ENCODE measurements at places on chromosomes 4 and X. TPM values are rescaled to one million over a fixed set of nuclear protein-coding genes. Genes with fewer than 3 reads are reported as not detected.
A peak's percentile ranks its signal among the peaks of the same experiment; 100 is the strongest.

DNA sequence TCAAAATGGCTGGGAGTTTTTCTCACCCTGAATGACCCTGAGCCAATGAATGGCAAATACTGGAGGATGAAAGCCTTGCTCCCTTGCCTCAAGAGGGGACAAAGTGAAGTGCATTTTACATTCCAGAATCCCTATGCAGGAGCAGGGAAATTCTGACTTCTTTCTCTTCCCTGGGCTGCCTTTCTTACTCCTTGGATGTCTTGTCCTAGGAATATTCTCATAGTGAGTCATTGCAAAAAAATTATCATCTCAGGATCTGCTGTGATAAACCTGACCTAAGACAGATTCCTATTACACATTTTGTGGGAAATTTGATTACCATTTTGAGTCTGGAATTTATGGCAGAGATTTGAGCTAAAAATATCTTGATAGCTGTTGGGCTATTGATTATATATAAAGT is 199.9 kb downstream of the TMA16 start:
- H3K27me3 ChIP-seq: no peaks in the 10 kb centered on the region
- H3K4me1 ChIP-seq: peaks cover 41% of the 10 kb centered on the region
- 0 out of 2 replicates have a peak, but pooled peaks cover 3% of the 10 kb centered on the region for H3K36me3 ChIP-seq
- peak; percentile 77 for DNase-seq

- H3K27me3 ChIP-seq: no peaks in the 10 kb centered on the region
- no peaks in the 10 kb centered on the region for H3K4me1 ChIP-seq
- no peak overlapping the region for H3K4me3 ChIP-seq
Measured at GRCh38 chr4:114879916-114880669, 233.3 kb downstream of the NDST4 start.

DNA sequence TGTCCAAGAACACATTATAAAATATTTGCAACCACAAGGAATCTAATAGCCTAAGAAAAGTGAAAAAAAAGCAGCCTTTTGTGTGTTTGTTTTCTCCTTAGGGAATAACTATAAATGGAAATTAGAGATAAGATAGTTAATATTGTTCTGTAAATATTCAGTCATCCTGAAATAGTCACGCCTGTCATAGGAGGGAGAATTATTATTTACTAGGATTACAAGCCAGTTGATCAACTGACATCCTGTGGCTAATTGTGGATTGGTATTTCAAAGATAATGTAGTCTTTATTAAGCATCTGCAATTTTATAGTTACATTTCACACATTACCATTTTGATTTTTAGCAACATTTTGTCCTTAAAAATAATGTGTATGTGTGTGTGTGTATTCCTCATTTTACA is 118.6 kb downstream of the CCSER1 start:
- no peak for DNase-seq
- no peaks in the 10 kb centered on the region for H3K27me3 ChIP-seq
- H3K27ac ChIP-seq: no peak overlapping the region
- no peaks in the 10 kb centered on the region for H3K4me1 ChIP-seq

- no peak overlapping the region for H3K4me3 ChIP-seq
- no peaks in the 10 kb centered on the region for H3K27me3 ChIP-seq
Measured at GRCh38 chr4:113524505-113525186, 236.9 kb downstream of the CAMK2D start.

FAM241A gene
- 2.8 TPM for total RNA-seq

DNA sequence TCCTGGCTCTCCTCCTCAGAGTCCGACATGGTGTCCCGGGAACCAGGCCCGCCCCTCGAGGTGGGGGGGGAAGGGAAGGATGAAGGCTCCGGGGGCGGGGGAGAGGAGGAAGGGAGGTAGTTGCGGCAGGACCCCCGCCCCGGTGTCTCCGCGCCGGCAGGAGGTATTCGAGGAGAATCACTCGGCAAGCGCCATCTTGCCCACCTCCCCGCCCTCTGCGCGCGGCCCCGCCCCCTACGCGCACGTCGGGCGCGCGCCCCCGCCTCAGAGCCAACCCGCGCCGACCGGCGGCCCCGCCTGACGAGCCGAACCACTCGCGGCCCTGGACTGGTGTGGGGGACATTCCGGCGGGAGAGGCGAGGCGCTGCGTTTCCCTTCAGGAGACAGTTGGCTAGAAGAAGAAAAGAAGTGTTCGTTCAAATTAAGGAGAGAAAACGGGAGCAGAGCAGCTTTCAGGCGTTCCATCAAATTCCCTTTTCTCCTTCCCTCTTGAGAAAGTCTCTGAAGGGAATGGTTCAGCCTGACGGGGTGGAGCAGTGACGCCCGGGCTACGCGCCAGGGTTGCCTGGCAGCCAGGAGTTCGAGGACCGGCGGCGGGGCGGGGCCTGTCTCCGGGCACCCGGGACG is at the start of gene RAB28:
RAB28 (minus strand) TSS at position 219 of the 627 bp plus-strand sequence.
- no peaks in the 10 kb centered on the region for H3K36me3 ChIP-seq
- no peaks in the 10 kb centered on the region for H3K27me3 ChIP-seq
- peak; percentile 82 for DNase-seq
- H3K4me1 ChIP-seq: peaks cover 18% of the 10 kb centered on the region
- H3K27ac ChIP-seq: peak within 1 kb of the TSS; percentile 74
- H3K4me3 ChIP-seq: peak within 1 kb of the TSS; percentile 89

ACE2 gene
- 0.81 TPM for total RNA-seq

DNA sequence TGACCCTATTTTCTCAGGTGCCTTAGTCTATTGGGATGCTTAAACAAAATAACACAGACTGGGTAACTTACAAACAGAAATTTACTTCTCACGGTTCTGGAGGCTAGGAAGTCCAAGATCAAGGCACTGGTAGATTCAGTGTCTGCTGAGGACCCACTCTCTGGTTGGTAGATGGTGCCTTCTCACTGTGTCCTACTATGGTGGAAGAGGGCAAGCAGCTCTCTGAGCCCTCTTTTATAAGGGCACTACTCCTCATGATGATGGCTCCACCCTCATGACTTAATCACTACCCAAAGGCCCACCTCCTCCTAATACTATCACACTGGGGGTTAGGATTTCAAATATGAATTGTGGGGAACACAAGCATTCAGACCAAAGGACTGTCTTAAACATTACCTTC is 11.8 kb downstream of the SMIM14 start:
- H3K4me1 ChIP-seq: peaks cover 9% of the 10 kb centered on the region
- no peak overlapping the region for H3K27ac ChIP-seq
- no peaks in the 10 kb centered on the region for H3K27me3 ChIP-seq
- no peaks in the 10 kb centered on the region for H3K36me3 ChIP-seq
- no peak for DNase-seq
- no peak overlapping the region for H3K4me3 ChIP-seq

- peak overlapping the region; percentile 61 for H3K4me3 ChIP-seq
- H3K27me3 ChIP-seq: peaks cover 25% of the 10 kb centered on the region
- peaks cover 8% of the 10 kb centered on the region for H3K4me1 ChIP-seq
Measured at GRCh38 chr4:13546941-13547484, 2.7 kb upstream of the NKX3-2 start.

All from PC-3 (cell line).